ENCODE measurements at places on chromosomes 6 and 20.

DNA sequence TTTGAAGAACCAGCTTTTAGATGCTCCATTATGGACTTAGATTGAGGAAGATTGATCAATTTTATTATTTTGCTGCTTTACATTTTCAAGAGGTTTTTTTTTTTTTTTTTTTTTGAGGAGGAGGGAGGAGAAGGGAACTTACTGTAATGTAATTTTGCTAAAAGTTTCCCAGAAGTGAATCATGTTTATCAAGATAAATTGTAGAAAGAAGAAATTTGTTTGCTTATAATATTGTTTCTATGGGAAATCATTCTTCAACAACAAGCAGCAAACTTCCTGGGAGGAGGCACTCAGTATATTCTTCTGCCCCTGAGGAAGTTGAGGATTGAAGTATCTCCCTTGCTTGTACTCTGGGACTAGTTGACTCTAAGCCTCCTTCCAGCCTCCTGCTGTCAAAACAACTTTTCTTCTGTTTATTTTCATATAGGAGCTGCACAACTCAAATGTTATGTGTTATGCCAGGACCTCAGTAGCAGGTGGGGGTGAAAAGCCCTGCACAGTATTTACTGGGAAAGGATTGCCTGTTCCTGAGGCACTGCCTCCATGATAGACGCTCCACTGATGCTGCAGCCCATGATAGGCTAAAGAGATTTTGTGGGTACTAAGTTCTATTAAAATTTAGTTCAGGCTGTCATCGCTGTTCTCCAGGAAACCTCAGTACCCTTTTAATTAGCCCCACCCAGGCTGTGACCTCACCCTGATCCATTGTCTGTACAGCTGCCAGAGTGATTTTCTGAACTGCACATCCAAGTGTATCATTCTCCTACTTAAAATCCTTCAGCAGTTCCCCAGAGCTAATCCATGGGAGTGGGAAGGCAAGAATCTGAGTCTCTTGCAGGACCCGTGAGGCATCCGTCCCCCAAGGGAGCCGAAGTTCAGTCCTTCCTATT is 51.9 kb downstream of the CARMIL1 start:
- DNase-seq: no peak

DNA sequence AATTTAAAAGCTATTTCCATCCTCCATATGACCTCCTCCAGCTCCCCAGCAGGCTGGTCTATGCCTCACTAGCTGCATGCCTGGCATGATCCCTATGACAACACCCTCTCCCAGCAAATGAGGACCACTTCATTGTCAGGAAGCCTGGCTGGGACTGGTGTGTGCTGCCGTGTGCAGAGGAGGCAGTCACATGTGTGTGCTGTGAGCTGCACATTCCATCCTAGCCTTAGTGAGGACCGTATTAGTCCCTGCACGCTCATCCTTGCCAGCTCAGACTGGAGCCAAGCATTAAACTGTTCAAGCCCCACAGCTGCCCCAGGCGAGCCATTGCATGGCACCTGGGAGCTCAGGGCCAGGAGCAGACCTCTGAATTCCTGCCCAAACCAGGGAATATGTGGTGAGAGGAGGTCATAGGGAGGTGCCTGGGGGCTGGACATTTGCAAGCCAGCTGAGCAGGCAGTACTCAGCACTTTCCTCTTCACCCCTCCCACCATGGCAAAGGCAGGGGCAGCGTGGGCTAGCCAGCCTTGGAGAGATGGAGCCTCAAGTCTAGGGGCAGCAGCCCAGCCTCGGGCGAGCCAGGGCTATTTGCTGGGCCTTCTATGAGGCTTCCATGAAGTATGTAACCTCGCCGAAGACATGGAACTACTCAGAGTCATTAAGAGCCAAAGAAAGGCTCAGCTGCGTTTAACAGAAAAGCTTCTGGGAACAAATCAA is 8.7 kb upstream of the CCN5 start:
- DNase-seq: no peak

DNA sequence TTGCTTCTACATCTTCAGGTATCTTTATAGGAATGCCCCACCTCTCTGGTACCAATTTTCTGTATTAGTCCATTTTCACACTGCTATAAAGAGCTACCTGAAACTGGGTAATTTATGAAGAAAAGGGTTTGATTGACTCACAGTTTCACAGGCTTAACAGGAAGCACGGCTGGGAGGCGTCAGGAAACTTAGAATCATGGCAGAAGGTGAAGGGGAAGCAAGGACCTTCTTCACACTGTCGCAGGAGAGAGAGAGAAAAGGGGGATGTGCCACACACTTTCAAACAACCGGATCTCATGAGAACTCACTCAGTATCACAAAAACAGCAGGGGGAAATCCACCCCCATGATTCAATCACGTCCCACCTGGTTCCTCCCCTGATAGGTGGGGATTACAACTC is 24.4 kb upstream of the LY86 start:
- DNase-seq: peak; percentile 17

DNA sequence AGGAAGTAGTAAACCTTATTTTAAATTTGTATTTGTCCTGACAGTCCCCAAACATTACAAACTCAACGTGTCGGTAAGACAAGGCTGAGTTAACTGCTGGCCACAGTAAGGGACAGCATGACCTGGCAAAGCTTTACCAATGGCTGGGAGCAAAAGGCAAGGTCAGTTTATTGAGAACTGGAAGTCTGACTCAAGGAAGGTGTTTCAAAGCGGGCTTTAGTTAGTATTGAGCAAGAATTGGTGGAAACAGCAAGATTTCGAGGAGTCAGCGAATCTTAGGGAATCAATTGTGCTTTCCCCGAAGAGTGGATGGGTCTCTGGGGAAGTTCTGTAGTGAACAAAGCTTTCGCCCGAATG is 885 bp upstream of the GZF1 start:
- no peak for DNase-seq

- no peak for DNase-seq
Measured at GRCh38 chr20:32536851-32537656, 48.1 kb downstream of the NOL4L start.

DNA sequence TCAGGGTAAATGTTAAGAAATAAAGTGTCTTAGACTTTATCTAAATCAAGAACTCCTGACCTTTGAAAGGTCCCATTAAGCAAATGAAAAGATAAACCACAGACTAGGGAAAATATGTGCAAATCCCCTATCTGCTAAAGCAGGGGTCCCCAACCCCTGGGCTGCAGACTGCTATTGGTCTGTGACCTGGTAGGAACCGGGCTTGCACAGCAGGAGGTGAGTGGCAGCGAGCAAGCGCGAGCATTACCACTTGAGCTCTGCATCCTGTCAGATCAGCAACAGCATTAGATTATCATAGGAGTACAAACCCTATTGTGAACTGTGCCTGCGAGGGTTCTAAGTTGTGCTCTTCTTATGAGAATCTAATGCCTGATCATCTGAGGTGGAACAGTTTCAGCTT is 42.4 kb downstream of the LCA5 start:
- DNase-seq: no peak

GRCh38 chr20:34983089-34983820 is 27.6 kb downstream of the MYH7B start:
- no peak for DNase-seq

DNA sequence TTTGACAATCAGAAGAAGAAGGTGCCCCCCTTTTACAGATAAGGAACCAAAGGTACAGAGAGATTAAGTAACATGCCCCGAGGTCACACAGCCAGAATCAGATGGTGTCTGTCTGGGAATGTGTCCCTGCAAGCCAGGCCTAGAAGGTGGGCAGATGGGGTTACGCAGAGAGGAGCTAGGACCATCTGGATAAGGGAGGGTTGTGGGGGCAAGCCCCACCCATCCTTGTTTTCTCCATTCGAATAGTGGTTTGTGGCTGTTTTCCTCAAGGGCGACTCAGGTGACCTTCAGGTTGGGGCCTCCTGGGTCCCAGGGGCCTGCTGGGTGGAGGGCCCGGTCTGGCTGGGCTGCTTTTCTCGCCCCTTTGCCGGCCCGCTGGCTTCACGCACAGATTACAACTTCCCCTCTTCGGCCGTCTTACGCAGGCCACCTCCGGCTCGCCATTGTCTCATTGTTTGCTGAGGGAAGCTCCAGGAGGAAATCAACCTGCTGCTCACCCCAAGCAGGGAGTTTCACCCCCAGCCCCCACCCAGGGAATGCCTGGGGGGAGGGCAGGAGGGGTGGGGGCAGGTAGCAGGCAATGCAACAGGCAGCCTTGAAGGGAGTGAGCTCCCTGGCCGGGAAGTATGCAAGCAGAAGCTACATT is 30.8 kb upstream of the CSNK2A1 start:
- DNase-seq: no peak

DNA sequence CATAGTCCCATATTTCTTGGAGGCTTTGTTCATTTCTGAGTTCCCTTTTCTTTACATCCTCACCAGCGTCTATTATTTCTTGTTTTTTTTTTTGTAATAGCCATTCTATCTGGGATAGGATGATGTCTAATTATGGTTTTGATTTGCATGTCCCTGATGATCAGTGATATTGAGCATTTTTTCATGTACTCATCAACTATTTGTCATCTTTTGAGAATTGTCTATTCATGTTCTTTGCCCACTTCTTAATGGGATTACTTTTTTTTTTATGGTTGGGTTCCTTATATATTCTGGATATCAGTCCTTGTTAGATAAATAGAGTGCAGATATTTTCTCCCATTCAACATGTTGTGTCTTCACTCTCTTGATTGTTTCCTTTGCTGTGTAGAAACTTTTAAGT is 42.1 kb downstream of the CYB5R4 start:
- no peak for DNase-seq

DNA sequence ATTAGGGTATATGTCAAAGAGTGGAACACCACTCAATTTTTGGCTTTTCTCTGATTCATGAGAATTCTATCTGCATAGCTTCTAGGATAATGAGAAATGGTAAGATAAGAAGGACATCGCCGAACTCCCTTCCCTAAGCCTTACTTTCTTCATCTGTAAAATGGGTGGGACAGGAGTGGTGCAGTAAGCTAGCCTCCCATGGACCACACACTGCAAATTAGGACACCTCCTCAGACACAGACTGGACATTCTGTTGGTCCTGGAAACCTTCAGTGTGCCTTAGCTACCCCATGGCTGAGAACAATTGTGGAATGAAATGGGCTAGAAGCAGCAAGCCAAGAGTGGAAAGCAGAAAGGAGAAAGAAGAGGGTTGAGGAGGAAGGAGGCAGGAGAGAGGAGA is 89.6 kb downstream of the BMP7 start:
- DNase-seq: no peak

- DNase-seq: no peak
Measured at GRCh38 chr6:149140137-149140909, 177.2 kb upstream of the TAB2 start.

DNA sequence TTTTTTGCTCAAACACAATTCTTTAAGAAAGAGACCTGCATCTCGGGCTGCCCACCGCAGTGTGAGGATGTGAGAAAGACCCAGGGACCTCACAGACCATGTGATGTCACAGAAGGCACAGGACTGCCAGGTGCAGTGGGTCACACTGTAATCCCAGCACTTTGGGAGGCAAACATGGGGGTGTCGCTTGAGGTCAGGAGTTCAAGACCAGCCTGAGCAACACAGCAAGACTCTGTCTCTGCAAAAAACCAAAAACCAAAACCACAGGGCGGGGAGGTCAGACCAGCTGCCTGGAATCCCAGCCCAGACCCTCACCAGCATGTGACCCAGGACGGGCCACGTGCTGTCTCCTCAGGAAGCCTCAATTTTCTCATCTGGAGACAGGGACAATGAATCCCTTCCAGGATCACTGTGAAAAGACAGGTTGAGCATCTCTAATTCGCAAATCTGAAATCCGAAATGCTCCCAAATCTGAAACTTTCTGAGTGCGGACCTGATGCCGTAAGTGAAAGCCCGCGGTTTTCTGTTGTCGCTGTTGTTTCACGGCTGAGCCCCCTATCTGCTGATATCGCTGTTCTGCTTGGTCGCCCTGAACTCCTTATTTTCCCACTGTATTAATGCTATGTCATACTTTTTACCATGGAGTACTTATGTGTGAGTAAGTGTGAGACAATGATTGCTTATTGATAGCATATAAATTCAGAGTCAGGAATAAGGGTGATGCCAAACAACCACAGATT is 159.5 kb upstream of the PTPN1 start:
- no peak for DNase-seq

GRCh38 chr20:24657196-24657595 is 187.8 kb downstream of the SYNDIG1 start:
- DNase-seq: no peak

DNA sequence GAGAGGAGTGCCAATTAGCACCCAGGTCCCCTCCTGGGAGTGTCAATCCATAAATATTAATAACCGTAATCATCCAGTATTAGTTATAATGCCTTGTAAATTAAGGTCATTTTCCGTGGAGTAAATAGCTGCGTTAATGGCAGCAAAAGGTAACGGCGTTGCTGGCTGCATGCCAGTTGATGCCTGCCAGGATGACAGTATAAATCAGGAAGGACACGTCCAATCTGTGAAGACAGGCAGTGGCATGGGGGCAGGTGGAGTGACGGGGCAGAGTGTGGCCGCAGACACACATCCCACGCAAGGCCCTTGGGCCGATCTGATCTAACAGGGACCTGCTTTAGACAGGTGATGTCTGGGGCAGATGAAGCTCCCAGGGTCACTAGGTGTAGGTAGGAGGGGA is 49.1 kb downstream of the KCNB1 start:
- no peak for DNase-seq

GRCh38 chr6:110329348-110329713 is 28.8 kb downstream of the METTL24 start:
- no peak for DNase-seq

GRCh38 chr20:36008461-36009035 is 40.2 kb downstream of the CNBD2 start:
- no peak for DNase-seq

- no peak for DNase-seq
Measured at GRCh38 chr6:75266716-75267291, 17.8 kb downstream of the TMEM30A start.

- no peak for DNase-seq
Measured at GRCh38 chr20:36629719-36630681, 16.0 kb downstream of the SLA2 start.

DNA sequence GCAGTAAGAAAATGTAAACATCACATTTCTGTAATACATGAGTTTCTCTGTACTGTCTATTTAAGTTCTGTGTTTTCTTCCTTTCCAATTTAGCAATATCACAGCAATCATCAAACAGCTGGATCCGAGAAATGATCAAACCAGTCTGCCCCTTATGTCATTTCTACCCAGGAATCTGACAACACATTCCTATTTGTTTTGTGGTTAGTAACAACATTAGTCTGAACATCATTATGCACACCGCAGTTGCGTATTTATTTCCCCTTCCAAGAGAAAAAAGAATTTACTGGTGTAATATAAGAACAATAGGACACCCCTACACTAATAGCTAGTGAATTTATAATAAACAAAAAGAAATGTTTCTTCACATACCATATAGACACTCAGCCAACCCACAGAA is 179.5 kb downstream of the BTBD9 start:
- no peak for DNase-seq

GRCh38 chr6:85795945-85796344 is 153.3 kb upstream of the SYNCRIP start:
- DNase-seq: no peak

GRCh38 chr20:47300071-47300470 is 56.4 kb downstream of the ZMYND8 start:
- DNase-seq: no peak
